Kidney glomerular epithelial cell (primary cell): ENCODE measurements at places on chromosomes 16 and 17.
A peak's percentile ranks its signal among the peaks of the same experiment; 100 is the strongest.

GRCh38 chr16:85057212-85057889 is 29.8 kb downstream of the KIAA0513 start:
- DNase-seq, result no peak

- no peak for DNase-seq
Observed at GRCh38 chr17:49404906-49405305, 9.8 kb downstream of the PHB1 start.

GRCh38 chr17:57939797-57940196 is 15.4 kb downstream of the CUEDC1 start:
- no peak for DNase-seq

DNA sequence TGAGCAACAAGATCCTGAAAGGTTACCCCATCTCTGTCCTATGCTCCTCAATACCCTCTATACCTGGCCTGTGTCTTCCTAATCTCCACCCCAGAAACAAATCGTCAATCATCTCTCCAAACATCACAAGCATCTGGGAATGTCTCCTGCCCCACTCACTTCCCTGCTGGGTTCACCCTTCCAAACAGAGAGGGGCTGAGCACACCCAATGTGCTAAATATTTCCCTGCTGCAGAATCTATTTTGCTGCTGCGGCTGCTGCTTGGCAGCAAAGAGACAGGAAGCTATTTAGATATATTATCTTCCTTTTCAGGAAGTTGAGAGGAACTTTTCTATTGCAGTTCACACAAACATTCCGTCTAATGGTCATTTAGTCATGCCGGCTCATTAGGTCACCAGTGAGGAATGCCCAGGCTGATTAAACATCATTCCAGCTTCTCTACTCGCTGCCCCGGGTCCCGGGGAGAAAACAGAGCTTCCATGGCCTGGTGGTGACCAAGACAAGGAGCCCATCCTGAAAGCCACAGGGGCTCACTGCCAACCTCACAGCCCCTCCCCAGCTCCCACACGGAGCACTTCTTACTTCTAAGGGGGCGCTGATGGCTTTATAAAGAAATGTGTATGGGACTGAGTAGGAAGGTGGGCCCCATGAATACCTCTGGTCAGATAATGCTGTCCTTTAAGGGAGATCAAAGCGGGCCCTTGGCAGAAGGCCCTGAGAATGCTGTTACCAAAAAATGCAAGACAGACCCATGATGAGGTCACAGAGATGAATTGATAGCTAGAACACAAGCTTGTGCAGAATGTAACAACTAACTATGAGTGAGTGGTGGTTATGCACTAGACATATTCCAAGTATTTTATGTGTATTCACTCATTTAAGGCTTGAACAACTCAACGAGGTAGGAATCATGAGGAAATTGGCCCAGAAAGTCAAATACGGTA is 218.3 kb downstream of the SOX9 start:
- DNase-seq, result peak; percentile 93

DNA sequence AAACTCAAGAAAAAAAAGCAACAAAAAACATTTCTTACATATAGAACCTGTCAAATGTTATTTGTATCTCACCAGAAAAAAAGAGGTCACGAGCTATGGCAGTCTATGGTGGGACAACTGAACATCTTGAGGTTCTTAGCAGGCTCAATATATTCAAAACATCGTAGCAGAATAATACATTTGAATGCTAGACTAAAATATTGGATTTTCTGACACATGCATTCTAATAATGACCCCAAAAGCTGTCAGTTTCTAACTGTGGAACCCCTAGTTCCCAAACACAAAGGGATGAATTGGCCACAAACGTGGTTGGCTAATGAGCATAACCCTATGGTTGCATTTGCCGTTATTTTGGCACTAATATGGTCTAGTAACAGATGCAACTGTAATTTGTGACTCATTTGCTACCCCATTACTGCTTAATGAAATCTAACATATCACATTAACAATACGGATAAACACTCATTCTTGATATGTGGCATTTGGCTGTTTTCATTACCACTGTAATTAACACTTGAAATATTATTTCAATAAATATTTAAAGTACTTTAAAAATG is 81.2 kb downstream of the TOX3 start:
- DNase-seq, result no peak

DNA sequence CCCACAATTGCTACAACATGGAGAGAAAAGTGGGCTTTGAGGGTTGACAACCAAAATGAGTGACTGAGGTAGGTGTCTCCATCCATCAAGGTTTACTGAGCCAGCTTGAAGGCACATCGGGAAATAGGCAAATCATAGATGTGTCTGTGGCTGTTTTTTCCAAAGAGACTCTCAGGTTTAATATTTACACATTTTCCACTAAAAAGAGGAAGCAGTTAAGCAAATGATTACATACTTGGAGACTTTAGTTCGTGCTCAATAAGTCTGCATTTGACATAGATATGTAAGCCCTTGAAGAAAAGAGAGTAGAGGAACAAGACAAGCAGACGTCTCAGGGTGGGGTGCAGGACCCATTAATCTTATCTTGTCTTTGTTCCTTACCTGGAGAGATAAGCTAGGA is 148.9 kb upstream of the COX10 start:
- no peak for DNase-seq

DNA sequence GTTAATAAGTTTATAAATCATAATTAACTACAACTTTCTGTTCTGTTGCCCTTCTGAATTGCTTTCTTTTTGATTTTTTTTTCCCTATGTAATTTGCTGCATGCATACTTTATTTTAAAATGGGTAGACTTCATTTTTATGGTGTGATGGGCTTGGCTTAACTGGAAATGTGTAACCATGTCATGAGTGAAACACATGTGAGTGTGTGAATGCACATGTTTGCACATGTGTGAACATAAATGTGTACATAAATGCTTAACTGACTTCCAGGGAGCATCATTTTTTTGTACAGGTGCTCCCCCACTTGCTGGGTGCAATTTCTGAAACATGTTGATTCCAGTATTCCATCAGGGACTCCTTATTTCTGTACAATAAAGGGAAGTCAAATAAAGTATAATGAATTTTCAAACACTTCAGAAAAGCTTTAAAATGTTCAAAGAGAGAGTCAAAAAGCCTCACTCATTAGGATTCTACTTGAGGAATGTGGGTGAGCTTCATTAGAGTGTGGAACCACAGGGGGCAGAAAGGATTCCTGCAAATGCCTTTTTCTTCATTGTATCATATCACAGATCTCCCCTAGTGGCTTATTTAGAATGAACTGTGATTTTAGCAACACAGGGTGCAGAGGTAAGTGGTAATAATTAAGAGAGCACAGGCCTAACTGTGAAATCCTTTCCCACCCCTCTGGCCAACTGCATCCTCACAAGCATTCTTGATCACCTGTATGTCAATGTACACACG is 31.7 kb upstream of the CDH11 start:
- no peak for DNase-seq

DNA sequence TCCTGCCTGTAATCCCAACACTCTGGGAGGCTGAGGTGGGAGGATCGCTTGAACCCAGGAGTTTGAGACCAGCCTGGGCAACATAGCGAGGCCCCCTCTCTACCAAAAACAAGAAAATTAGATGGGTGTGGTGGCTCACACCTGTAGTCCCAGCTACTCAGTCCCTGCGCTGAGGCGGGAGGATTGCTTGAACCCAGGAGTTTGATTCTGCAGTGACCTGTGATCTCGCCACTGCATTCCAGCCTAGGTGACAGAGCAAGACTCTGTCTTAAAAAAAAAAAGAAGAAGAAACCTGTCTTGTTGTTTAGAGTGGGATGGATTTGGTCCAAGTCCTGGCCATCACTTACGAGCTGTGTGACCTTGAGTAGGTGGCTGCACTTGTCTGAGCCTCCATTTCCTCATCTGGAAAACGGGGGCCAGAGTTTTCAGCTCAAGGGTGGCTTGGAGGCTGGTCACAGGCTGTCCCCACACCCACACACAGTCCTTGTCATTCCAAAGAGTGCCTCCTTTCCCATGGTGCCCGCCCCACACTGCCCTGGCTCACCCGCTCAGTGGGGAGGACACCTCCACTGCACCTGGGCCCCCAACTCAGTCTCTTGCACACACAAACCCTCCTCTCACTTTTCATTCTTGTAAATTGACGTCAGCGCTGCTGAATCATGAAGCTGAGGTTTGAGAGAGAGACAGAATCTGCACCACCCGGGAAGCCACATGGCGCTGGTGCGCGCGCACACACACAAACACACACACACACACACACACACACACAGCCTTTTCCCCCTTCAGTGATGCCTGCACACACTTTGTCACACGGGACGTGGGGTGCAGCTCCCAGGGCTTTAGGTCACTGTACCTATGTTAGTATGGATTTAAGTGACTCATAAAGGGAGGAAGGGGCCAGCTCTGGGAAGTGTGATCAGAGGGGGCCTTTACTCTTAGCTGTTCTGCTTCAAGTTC is 4.2 kb downstream of the SOCS1 start:
- peak; percentile 45 for DNase-seq

DNA sequence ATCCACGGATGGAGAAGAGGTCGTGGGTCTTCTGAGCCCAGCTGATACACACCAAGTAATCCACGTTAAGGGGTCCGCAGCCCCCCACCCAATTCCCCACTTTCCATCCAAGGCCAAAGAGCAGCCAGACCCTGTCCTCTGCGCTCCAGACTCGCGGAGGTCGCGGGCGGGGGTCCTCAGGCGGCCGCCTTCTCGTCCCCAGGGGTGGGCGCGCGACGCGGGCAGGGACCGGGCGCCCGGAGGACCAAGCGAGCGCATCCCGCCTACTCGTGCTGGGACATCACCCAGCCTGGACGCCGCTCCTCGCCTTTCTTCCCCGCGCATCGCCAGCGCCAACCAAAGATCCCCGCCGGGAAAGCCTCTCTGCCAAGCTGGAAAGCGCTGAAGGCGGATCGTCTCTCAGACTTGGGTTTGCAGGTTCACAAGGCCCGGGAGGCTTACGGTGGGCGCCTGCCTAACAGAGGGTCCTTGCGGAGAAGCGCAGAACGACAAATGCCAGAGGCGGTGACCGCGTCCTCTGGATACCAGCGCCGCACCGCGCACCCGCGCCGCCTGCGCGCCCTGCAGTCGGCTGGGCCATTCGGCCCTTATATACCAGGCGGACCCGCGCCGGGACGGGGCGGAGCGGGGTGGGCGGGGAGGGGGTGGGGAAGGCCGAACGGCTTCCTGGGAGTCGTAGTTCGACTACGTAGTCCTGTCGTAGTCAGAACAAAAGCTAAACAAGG is 471.6 kb downstream of the SOX9 start:
- peak; percentile 72 for DNase-seq

GRCh38 chr16:71585318-71585703 is 8.4 kb upstream of the TAT start:
- DNase-seq, result no peak

DNA sequence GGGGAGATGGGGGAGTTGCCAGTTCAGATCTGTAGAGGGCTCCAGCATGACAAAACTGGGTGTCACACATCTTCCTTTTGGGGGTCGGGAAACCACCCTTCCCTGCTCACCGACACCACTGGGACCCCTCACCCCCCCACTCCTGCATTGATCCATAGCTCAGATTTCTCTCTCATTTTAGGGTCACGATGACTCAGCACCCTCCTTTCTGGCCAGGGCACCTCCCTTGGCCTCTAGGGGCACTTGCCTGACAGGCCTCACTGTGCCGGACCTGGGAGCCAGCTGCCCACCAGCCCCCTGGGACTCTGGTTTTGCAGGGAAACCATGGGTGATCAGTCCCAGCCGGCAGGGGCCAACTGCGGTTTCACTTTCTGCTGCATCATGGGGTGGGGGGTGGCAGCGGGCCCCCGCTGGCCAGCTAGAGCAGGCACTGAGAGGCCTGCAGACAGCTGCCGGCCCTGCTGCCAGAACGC is 239.4 kb downstream of the MRTFB start:
- DNase-seq, result no peak

- no peak for DNase-seq
Observed at GRCh38 chr16:68403704-68404103, 44.6 kb downstream of the SMPD3 start.

DNA sequence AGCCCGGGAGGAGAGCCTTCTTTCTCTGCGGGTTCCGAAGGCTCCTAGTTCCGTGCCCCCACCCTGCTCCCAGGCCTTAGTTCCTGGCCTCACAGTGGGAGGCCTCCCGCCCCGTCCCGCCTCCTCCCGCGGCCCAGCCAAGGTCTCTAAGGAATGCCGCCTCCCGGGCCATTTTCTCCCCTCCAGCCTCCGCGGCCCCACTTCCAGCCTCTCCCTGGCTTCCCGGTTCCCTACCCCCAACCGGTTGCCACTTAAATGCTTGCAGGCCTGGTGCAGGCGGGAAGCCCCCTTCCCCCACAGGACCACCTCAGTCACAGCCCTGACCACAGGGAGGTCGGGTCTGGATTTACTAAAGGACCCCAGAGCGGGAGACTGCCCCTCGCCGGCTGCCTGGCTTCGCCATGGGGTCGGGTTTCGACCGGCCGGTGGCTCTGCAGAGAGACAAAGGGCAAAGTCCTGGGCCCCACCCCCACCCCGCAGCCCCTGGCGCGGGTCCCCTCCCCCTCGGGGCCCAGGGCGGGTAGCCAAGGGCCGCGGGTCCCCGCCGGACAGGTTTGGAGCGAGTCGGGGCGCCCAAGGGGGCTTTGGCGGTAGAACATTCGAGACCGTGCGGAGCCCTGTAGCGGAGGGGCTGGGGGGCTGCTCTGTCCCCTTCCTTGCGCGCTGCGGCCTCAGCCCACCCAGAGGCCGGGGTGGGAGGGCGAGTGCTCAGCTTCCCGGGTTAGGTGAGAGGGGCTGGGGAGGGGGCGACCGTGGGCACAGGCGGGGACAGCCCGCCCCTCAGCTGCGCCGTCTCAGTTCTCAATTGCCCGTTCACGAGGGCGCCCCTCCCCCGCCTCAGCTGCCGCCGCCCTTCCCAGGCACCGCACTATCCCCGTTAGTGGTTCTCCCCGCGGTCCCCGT is 16.4 kb downstream of the IGF2BP1 start:
- DNase-seq, result no peak

GRCh38 chr16:87324411-87325275 is 7.5 kb upstream of the C16orf95 start:
- DNase-seq, result no peak

GRCh38 chr17:80047176-80047575 is 10.7 kb downstream of the CCDC40 start:
- DNase-seq, result no peak

DNA sequence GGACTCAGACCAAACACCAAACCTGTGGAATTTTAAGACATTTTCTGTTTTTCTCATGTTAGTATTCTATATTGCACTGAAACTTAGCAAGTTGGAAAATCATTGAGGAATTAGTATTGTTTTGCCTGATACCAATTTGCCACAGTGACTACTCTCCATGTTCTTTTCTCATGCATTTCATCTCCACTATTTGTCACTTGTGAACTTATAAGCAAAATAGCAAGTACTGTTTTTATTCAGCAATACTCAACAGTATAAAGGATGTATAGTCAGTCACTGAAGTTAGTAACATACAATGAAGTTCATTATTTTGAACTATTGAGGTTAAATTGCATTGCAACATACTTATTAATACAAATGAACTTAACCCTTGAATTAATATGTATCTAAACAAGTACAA is 5.8 kb upstream of the VPS35L start:
- no peak for DNase-seq

GRCh38 chr17:28533091-28533807 is 19.2 kb downstream of the UNC119 start:
- DNase-seq, result no peak
